ENCODE measurements at places on chromosomes 7 and 10.

- no peak for DNase-seq
Measured at GRCh38 chr10:113985297-113985844, 58.3 kb upstream of the ADRB1 start.

GRCh38 chr10:82378146-82378545 is 503.2 kb downstream of the NRG3 start:
- peak; percentile 73 for DNase-seq

- peak; percentile 95 for DNase-seq
Measured at GRCh38 chr7:23334482-23335056, 35.4 kb downstream of the MALSU1 start.

GRCh38 chr7:159108941-159109652 is 35.6 kb downstream of the VIPR2 start:
- no peak for DNase-seq

GRCh38 chr7:130418306-130418705 is 22.5 kb downstream of the CEP41 start:
- no peak for DNase-seq

GRCh38 chr10:113131613-113132261 is 181.7 kb downstream of the TCF7L2 start:
- peak; percentile 93 for DNase-seq

DNA sequence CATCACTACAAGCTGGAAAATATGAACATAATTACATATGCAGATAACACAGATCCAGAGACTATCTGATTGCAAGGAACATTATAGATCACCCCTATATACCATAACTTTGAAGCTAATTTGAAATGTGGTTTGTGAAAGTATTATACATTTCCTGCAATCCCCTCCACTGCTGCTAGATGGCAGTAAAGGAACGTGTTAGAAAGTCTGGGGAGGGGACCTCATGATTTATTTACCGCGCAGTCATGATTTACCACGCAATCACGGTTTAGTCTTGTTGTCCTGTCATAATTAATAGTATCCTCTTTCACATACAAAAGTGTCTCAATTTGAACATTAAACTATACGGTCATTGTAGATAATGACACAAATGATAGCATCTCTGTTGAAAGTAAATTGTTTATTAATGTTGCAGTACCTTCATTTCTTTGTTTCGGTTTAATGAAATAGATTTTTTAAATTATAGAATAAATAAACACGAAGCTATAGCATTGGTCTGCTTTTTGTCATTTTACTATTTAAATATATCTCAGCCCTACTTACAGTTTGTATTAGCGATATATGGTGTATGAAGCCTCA is 145.3 kb upstream of the PRSS1 start:
- DNase-seq, result peak; percentile 54

- peak; percentile 99 for DNase-seq
Measured at GRCh38 chr10:93437086-93437945, 44.8 kb downstream of the MYOF start.

DNA sequence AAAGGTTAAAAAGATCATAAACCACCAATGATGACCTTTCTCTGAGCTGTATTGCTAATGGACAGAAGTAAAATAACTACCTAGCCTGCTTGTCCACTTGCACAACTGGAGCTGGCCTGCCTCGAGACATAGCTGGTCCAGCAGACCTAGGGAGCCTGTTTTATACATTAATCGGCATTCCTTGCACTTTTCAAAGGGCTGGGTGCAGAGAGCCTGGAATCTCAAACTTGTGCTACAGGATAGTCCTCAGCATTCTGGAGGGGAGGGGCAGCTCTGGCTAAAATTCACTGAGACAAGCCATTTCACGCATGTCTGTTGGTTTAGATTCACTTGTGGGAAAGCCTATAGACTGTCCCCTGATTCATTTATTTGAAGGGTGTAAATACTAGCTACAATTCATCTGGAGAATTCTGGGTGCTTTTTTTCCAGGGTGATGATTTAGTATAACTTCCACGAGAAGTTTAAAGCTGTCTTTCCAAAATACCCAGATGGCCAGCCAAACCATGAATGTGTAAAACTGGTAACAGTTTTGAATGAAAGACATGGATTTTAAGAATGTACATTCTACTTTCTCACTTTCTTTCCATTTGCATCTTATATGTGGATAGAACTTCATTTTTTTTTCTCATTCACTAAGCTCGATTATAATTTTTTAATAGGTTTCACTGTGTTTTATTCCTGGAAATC is 389.4 kb downstream of the KCNMA1 start:
- DNase-seq, result no peak

- peak; percentile 95 for DNase-seq
Measured at GRCh38 chr7:93117852-93118530, at the start of gene SAMD9. Gene SAMD9, minus strand, starts transcription at chr7:93117979. Its CDS starts 11,882 bp downstream, at chr7:93106097.

GRCh38 chr10:73017955-73018480 is 63.4 kb upstream of the PLA2G12B start:
- no peak for DNase-seq

DNA sequence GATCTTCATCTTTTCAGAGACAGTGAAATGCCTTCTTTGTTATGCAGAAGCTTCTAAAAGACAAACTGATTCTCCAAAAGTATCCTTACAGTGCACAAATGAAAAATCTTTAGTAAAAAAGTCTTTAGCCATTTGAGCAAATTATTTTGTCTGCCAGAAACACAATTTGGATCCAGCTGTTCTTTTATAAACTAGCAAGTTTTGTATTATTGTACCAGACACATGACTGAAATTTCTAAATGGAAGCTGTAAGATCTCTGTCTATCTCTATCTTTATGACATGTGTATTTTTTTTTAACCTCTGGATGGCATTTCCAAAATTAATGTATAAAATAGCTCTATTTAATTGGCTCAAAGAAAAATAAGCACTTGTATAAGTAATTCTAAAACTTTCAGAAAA is 68.3 kb downstream of the VIPR2 start:
- DNase-seq, result no peak

DNA sequence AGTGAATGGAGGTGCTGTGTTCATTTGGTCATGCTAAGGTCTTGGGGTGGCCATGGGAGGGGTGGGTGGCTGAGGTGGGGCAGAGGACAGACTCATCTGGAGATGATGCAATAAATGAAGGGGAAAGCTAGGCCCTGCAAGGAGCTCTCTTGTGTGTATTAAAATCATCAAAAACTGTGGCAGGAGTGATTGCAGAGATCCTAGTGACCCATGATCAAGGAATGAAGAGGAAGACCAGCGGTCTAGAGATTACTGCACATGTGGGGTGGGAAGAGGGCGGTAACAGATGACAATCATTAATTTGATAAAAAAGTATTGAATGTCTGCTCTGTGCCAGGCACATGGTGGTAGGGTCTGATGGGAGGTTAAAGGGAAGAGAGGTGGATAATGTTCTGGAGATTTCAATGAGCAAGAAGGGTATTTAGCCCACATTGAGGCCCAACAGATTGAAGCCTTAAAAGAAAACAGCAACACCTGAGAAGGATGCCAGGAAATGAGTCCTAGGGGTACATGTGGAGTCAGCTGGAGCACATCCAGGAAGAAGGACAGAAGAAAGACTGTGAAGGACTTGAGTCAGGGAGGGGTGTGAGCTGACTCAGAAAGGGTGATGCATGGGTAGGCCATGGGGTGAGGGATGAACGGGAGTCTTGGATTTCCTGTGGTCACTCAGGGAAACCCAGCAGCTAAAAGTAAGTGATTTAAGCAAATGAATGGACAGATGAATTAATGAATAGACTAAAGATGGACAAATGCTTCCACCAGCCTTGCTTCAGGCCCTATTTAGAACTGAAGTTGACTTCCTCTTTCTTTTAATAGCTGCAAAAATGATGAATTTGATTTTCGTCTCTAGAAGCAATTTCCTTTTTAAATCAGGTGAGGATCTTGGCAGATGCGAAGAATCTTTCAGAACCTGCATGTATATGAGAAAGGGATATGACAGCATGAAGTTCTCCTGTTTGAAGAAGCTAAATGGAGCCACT is 83.1 kb upstream of the IGFBP3 start:
- peak; percentile 96 for DNase-seq

DNA sequence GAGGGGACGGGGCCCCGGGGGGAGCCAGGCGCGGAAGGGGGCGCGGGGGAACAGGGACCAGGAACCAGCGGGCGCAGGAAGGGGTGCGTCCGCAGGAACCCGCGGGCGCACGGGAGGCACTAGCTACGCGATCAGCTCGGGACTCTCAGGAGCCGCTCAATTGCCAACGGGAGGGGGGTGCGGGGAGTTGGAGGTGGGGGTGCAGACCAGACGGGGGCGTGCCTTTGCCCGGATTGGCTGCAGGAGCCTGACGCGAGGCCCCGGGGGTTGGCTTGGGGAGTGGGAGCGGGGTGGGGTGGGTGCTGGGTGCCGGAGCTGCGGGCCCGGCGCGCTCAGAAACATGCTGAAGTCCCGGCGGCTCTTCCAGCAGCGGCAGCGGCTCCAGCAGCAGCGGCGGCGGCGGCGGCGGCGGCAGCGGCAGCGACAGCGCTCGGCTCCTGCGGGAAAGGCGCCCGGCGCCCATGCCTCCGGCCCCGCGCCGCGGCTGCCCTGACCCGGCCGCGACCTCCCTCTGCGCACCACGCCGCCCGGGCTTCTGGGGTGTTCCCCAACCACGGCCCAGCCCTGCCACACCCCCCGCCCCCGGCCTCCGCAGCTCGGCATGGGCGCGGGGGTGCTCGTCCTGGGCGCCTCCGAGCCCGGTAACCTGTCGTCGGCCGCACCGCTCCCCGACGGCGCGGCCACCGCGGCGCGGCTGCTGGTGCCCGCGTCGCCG is at the start of gene ADRB1:
ADRB1 (plus strand) TSS at position 335 of the 715 bp plus-strand sequence; CDS start at position 602, 267 bp downstream.
- peak; percentile 54 for DNase-seq

DNA sequence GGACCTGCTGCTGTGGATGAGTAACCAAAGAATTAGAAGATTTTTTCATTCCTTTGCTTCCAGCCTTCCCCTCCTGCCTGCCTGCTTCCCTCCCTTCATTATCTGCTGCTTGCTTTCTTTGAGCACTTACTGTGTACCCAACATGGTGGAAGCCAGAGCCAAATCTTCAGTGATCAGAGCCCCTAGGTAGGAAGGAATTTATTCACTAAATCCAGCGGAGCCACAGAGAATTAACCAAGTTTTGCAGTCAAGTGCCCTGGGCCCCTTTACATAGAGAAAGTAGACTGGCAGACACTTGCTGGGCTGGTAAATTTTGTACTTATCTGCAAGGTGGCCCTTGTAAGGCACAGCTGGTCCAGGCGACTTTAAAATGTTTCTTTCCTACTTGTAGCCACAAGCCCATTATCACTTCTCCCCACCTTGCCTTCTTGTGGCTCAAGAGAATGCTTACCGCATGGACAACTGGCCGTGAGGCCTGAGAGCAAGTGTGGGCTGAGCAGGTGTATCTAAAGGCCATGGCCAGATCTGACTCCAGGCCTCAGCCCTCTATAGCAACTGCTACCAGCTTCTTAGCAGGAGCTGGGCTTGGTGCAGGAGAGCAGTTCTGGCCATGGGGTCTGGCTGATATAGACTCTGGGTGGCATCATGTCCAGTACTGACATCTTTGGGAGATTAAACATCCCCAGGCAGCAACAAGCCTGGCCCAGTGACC is 11.1 kb downstream of the UNC5B start:
- no peak for DNase-seq

DNA sequence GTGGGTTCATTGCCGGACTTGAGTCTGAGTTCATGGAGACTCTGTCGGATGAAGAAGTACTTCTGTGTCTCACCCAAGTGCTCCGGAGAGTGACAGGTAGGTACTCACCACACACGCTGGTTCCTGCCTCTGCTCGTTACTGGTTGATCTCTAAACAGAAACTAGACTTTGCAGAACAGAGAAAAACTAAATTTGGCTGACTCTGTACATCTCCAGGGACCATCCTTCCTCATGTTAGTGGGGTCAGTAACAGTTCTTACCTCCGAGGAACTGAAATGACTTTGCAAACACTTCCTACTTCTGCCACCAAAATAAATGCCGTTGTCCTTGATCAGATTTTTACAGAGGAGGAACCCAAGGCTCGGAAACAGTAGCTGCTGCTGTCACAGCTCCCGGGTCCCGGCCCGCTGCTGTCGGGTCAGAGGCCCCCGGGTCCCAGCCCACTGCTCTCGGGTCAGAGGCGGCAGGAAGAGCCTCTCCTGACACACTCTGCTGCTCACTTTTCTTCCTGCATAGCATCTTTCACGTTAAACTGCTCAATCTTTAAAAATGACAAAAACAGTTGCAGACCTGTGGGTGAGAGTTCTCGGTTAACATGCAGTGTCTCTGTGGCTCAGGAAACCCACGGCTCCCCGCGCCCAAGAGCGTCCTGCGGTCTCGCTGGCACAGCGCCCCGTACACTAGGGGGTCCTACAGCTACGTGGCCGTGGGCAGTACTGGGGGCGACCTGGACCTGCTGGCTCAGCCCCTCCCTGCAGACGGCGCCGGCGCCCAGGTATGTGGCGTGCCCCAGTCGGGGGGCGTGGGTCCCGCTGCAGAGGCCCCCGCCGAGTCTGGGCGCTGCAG is 4.8 kb upstream of the MTG1 start:
- no peak for DNase-seq

DNA sequence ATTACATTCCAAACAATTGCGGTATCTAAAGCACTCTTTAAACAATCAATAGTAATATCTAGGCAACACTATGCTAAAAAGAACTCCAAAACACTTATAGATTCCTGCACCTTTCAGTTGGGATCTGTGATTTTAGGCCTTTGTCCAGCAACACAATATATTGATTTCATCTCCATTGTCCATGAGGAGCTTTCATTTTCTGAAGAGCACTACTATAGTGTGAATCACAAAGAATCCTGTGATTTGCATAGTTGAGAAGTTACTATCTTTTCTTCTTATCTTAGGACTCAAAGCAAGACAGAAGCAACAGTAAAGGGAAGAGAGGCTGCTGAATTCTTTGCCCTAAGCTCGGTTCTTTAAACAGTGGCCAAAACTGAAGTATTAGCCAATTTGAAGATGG is 846.8 kb downstream of the IPMK start:
- DNase-seq, result no peak

GRCh38 chr10:33653584-33654367 is 319.3 kb upstream of the NRP1 start:
- DNase-seq, result peak; percentile 85

DNA sequence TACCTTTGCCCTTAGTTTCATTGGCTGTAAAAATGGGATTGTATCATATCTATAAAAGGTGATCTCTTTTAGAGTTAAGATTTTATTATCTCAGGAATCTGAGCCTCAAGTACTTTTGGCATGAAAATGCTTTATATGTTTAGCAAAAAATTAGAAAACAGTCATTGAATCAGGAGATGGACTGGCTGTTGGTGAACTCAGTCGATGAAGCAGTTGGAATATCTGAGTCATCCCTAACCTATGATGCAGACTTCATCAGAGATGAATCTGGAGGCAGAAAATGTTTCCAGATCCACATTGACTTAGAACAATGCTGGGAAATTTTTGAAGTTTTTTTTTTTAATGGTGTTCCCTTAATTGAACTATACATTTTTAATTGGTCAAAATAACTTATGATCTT is 228.5 kb downstream of the SLC25A13 start:
- peak; percentile 93 for DNase-seq

Data from GM23248 (cell line).